ENCODE measurements at places on chromosomes 5 and 9.

GRCh38 chr5:149609640-149610219, 28.4 kb downstream of the ARHGEF37 start:
- no peak for DNase-seq

DNA sequence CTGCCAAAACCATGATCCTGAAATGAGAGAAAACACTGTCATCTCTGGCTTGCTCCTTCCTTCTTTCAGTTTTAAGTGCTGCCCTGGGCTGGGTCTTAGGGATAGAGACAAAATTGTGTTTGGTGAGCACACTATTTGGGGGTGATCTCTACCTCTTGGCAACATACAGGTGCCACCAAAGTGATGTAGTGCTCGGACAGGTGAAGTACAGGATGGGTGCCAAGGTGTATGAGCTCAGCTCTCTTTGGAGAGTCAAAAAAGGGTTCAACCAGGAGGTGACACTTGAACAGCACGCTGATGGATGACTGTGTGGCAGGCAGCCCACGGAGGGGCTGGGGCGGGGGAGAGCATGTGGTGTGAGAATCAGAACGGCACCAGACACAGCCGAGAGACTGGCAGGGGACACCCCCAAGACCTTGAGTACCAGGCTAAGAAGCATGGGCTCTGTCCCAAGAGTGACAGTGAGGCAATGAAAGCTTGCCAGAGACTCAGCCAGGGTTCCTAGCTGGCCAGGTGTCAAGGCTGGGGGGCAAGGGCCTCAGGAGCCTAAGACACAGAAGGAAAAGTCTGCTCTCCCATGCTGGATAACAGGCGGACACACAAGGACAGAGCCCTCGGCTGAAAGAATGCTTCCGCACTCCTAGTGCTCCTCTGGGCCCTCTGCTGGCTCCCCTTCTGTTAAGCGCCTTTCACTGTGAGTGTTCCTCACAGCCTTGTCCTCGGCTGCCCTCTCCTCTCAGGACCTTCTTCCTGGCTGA, 2.5 kb downstream of the NHP2 start:
- no peak for DNase-seq

DNA sequence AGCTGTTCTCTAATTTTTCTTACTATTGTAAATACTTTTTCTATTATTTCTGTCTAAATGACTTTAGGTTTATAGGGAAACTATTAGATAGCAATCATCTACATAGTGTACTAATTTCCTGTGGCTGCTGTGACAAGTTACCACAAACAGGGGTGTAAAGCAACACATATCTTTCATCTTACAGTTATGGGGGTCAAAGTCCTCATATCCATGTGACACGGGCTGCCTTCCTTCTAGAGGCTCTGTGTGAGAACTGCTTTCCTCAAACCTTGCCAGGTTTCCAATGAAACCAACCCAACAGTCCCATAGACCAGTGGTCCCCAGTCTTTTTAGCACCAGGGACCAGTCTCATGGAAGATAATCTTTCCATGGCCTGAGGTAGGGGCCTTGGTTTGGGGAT, 189.1 kb downstream of the ROR2 start:
- DNase-seq, result no peak

DNA sequence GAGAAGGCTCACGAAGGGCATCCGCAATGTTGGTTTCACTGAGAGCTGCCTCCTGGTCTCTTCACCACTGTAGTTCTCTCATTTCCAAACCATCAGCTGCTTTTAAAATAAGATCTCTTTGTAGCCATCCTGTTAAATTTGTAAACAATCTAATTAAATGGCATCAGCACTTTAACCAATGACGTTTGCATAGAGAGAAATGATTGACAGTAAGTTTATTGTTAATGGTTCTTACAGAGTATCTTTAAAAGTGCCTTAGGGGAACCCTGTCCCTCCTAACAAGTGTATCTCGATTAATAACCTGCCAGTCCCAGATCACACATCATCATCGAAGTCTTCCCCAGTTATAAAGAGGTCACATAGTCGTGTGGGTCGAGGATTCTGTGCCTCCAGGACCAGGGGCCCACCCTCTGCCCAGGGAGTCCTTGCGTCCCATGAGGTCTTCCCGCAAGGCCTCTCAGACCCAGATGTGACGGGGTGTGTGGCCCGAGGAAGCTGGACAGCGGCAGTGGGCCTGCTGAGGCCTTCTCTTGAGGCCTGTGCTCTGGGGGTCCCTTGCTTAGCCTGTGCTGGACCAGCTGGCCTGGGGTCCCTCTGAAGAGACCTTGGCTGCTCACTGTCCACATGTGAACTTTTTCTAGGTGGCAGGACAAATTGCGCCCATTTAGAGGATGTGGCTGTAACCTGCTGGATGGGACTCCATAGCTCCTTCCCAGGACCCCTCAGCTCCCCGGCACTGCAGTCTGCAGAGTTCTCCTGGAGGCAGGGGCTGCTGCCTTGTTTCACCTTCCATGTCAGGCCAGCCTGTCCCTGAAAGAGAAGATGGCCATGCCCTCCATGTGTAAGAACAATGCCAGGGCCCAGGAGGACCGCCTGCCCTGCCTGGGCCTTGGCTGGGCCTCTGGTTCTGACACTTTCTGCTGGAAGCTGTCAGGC, 16.6 kb downstream of the SQSTM1 start:
- DNase-seq, result no peak

GRCh38 chr9:114121227-114122135, 22.4 kb upstream of the KIF12 start:
- DNase-seq, result no peak

DNA sequence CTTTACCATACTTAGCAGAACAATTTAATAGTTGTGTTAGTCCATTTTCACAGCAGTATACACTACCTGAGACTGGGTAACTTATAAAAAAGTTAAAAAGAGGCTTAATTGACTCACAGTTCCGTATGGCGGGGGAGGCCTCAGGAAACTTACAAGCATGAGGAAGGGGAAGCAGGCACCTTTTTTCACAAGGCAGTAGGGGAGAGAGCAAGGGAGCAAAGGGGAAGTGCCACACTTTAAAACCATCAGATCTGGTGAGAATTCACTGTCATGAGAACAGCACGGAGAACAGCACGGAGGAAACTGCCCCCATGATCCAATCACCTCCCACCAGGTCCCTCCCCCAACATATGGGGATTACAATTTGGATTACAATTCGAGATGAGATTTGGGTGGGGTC, 269.9 kb downstream of the MTRR start:
- DNase-seq, result no peak

DNA sequence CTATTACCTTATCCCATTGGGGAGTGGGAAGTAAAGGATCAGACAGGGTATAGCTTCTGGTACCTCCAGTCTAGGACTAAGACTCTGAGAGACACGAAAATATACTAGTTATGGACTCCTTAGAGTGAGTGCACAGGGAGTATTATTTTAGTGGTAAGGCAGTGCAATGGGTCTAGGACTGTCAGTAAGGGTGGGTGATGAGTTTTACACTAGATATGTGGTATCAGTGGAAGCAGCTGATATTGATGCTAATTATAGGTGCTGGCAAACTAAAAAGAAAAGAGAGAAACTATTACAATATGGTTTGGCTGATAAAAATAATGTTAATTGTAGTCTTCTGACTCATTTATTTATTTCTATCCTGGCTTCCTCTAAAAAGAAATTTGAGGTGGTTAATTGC, 118.6 kb downstream of the UNC13B start:
- DNase-seq, result no peak

GRCh38 chr5:71011194-71011792, 13.8 kb downstream of the NAIP start:
- DNase-seq, result no peak

DNA sequence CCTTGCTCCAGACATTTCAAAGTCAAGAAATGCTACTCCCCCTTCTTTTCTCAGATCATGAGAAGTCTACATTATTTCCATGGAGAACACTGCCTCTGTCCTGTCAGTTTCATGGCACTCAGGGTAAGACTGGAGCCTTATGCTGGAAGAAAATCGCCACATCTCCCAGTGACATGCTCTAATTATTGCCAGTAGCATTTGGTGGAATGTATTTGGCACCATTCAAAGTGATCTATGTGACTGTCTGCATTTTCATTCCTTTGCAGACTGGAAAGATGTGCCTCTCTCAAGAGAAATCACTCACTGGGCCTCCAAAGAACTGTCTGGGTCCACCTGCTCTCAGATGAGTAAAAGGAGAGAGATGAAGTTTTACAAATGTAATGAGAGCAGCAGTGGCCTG, 840 bp upstream of the PLCXD3 start:
- DNase-seq, result no peak

DNA sequence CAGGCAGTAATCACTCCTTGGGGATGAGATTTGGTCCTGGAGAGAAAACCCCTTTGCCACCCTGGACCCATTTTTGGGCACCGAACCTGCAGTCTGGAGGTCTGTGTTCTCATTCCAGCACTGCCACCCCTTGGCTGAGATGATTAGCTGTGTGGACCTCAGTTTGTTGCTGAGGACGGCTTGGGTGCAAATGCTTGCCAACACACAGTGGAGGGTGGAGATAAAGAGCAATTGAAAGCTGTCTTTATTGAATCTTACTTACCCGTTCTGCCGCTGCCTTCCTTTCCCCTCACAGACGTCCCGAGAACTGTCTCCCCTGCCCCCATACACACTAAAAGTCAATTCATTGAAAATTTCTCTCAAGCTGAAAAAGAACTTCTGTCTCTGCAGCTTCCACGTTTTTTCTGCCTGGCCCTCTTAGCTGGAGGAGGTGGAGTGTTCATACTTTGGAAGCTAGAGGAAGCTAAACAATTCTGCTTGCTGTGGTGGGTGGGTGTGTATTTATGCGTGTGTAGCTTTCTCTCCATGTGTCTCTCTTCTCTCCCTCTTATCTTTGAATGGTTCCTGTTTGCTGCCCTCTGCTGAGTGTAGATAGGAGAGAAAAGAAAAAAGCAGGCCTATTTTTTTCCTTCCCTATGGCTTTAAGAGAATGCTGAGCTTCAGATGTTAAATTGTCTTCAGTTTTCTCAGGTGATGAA, 6.6 kb downstream of the GALNT10 start:
- DNase-seq, result peak; percentile 30

DNA sequence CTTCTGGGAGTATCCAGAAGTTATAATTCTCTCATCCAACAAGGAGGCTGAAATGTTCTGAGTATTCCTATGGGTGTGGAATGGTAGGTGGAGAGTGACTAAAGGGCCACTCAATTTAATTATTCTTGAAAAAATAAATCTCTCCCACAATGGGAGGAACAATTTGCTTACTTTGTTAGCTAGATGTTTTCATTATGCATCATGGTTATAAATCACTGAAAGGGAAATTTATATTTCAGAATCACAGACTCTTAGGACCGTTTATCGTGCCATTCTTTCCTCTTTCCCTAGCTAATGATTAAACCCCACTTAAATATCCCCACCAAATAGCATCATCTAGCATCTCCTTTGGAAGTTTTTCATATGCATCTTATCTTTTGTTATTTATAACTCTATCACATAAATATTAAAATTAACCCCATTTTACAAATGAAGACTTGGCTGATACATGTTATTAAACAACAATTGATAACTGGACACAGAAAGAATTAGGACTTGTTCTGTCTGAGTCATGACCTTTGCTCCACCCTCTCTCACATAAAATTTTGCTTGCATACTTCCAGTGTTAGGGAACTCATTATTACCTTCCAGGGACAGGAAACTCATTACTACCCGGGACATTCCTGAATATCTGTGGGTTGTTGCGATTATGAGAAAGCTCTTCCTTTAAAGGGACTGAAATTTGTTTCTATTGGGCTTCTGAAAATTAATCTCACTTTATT, 94.9 kb upstream of the NMUR2 start:
- DNase-seq, result no peak

- peak; percentile 51 for DNase-seq
Measured at GRCh38 chr5:142151436-142152383, 43.1 kb downstream of the NDFIP1 start.

DNA sequence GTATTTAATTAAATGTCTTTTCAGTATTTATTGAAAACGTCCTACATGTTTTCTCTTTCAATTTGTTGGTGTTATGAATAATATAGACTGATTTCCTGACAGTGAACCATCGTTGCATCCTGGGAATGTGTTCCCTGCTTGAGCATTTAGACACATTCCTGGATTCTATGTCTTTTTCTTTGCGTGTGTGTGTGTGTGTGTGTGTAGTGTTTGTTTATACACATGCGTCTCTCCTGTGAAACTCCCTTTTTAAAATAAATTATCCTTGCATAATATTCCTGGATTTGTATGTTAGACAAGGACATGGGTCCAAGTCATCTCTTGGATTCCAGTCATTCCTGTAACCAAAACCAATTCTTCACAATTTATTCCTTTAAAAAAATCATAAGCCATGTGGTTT, 153.4 kb downstream of the HSPA4 start:
- DNase-seq, result no peak

DNA sequence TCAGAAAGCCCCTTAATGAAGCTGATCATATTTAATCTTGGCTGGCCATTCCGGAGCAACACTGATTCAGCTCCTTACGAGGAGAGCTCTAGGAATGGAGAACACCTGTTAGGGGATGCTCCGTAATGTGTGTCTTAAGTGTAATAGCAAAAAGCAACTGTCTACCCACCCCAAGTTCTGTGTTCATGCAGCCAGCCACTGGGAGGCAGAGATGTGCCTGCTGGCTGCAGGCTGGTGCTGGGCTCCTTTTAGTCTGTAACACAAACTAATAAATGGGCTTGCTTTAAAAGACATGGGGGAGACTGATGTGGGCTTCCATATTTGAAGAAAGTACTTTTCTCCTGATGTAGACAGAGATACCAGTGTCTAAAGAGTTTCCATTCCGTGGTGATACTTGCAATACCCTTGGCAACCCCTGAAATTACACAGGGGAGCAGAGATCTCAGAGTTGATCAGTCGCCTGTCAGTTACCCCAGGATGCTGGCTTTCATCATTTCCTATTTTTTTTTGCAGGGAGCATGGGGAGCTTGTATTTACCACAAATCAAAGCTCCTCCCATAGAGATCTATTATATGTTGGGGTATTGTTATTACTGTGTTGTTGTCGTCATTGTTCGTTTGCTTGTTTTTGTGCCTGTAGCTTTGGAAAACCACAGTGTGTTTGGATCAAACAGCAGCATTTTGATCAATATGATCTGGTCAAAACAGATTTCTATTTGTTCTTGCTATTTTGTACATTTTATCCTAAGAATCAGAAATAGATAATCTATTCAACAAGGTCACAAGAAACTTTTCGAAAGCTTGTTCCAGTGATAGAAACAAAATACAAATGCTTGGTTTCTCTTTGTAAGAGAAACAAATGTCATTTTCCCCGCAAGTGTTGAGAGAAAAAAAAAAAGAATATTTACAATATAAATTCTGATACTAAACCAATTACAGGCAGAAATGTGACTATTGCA, 65.8 kb downstream of the MTX3 start:
- DNase-seq, result no peak
